Panc1 (cell line): ENCODE measurements at places on chromosomes 7 and 10. TPM values are rescaled to one million over a fixed set of nuclear protein-coding genes. Genes with fewer than 3 reads are reported as not detected.

DNA sequence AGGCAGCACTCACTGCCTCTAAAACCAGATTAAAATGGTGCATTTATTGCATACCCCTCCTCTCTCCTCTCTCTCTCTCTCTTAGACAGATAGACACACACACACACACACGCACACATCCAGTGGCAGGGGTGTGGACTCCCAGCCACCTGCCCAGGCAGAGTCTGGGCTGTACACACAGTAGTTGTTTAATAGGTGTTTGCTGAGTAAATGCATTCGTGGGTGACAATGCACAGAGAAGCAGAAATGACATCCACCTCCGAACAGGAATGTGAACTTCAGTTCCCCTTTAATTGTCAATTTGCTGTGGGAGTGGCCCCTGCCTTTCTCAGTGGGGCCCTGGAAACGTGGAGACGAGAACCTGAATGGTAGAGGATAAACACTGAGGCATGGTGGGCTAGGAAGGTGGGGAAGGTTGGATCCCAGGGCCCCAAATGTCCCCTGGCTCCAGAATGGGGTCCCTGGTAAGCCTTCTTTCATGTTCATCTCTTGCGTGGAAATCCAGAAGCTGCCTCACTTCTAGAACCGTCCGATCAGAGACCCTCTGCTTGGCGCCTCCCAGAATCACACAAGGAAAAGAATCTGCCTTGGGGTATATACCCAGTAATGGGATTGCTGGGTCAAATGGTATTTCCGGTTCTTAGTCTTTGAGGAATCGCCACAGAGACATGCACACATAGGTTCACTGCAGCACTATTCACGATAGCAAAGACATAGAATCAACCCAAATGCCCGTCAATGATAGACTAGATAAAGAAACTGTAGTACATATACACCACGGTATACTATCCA lies 58.5 kb upstream of the ECHDC3 start:
- H3K4me1 ChIP-seq, result peaks cover 7% of the 10 kb centered on the region; the same call in 1 of the 2 replicates
- no peak overlapping the region for H3K4me3 ChIP-seq
- H3K36me3 ChIP-seq, result no peaks in the 10 kb centered on the region
- DNase-seq, result no peak

DNA sequence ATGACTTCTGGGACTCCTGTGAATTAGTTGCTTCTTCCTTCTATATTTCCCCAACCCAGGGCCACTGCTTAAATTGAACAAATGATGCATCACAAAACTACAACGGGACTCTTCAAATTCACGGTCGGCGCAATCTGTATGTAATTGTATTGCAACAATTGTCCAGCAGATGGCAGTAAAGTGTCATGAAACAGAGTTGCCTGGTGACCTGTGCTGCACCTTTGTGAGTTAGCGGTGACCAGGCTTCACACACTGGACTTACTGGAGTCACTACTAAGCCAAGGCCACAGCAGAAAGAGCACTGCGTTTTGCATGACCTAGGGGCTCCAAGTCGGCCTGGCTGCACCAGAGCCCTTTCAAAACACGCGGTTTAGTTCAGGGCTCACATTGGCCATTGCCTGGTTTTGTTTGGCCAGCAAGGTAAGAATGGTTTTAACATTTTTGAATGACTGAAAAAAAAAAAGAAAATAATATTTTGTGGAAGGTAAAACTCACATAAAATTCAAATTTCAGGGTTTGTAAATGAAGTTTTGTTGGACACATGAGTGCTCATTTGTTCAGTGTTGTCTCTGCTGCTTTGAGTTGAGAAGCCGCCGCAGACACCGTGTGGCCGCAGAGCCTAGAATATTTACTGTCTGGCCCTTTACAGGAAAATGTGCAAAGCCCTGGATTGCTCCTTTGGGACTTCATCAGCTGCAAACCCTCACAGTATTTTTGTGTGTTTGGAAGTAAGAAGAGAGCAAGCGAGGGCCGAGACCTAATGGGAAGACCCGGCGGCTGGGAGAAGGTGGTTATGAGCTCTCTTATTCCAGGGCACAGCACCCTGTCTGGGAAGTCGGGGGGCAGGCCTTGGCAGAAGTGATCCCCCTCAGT lies 23.2 kb upstream of the ZNF32 start:
- no peak overlapping the region for H3K27ac ChIP-seq
- H3K36me3 ChIP-seq, result no peaks in the 10 kb centered on the region
- peaks cover 6% of the 10 kb centered on the region; the same call in 1 of the 2 replicates for H3K27me3 ChIP-seq

DNA sequence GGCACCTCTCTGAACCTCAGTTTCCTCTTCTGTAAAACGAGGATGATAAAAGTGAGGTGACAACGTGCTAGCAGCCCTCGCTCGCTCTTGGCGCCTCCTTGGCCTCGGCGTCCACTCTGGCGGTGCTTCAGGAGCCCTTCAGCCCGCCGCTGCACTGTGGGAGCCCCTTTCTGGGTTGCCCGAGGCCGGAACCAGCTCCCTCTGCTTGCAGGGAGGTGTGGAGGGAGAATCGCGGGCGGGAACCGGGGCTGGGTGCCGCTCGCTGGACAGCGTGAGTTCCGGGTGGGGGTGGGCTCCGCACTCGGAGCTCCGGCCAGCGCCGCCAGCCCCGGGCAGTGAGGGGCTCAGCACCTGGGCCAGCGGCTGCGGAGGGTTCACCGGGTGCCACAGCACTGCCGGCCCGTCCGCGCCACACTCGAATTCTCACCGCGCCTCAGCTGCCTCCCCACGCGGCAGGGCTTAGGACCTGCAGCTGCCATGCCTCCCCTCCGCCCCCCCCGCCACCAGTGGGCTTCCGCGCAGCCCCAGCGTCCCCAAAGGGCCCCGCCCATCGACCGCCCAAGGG lies 24.3 kb upstream of the ACSL5 start:
- no peaks in the 10 kb centered on the region for H3K27me3 ChIP-seq
- no peak overlapping the region for H3K4me3 ChIP-seq
- no peaks in the 10 kb centered on the region for H3K4me1 ChIP-seq
- no peak overlapping the region for H3K27ac ChIP-seq
- H3K36me3 ChIP-seq, result no peaks in the 10 kb centered on the region
- DNase-seq, result no peak

GRCh38 chr7:140062118-140062527 lies 628 bp downstream of the PARP12 start:
- H3K36me3 ChIP-seq, result no peaks in the 10 kb centered on the region
- H3K27ac ChIP-seq, result peak overlapping the region; percentile 88
- H3K4me1 ChIP-seq, result peaks cover 34% of the 10 kb centered on the region
- peak overlapping the region; percentile 64 for H3K4me3 ChIP-seq
- no peaks in the 10 kb centered on the region for H3K27me3 ChIP-seq

- H3K4me3 ChIP-seq, result no peak overlapping the region
- H3K4me1 ChIP-seq, result peaks cover 22% of the 10 kb centered on the region
- no peak for DNase-seq
- H3K27me3 ChIP-seq, result no peaks in the 10 kb centered on the region
Observed at GRCh38 chr7:138979226-138979979, 1.8 kb downstream of the KIAA1549 start.

DNA sequence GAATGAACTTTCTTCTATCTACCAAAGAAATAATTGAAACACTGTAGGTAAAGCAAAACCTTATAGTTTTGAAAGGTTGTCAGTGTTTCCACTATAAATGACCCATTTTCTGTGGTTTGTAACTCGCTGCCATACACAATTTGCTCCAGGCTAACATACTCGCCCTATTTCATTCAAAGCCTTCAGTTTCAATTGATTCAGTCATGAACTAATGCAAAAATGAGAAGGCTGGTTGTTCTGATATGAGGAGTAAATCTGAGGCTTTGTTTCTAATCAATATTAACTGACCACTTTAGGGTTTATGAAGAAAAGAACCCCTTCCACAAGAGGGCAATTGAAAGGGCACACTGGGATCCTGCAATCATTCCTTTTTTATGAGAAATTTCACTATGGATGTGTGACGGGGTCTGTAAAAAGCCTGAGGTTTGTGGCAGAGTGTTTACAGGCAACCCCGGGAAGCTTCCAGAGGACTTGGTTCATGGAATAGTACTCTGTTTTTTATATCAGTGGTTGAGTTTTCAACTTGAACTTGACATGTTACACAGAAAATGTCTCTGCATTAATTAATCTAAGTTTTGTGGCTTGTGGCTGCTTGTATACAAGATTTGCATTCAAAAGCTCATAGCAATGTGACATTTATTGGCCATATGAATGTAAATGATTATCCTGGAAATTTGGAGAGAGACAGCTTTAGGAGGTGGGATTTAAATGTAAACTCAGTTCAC lies 133.2 kb downstream of the NRP1 start:
- peaks cover 2% of the 10 kb centered on the region for H3K36me3 ChIP-seq
- peaks cover 32% of the 10 kb centered on the region for H3K4me1 ChIP-seq
- no peak for DNase-seq
- H3K27me3 ChIP-seq, result no peaks in the 10 kb centered on the region
- peak overlapping the region; percentile 76 for H3K27ac ChIP-seq

Gene C10orf67
- not detected for total RNA-seq

Gene CFTR
- 0.31 TPM for total RNA-seq
